NCI-H1930 (cell line): ENCODE measurements at places on chromosomes 16 and 17.

- no peak for DNase-seq
These were observed 486.7 kb upstream of the SALL1 start for GRCh38 chr16:51637770-51638094.

GRCh38 chr16:56354016-56354415 is 71.3 kb downstream of the AMFR start:
- DNase-seq = no peak

DNA sequence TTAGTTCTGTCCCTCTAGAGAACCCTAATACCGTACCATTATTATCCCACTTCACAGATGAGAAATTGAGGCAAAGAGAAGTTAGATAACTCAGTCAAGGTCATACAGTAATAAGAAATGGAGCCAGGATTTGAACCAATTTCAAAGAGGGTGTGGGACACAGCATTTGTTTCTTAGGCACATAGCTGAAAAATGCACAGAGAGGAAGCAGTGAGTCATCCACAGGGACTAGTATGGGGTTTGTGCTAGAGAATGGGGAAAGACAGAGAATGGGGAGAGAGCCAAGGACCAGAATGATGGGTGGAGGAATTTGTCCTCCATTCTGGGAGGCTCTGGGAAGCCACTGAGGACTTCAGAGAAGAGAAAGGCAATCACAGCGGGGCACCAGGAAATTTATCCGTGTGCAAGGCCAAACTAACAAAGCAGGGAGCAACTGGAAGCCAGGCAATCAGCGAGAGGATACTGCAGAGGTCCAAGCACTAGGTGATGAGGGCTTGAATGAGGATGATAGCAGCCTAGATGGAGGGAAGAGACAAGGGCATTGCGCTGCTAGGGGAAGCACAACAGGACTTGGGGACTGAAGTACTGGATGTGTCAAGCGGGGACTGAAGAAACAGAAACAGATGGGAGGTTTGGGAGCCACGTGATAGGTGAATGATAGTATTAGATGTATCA is 78.1 kb upstream of the ZFHX3 start:
- no peak for DNase-seq

- DNase-seq = no peak
These were observed 103.9 kb downstream of the METRNL start for GRCh38 chr17:83183145-83183948.

DNA sequence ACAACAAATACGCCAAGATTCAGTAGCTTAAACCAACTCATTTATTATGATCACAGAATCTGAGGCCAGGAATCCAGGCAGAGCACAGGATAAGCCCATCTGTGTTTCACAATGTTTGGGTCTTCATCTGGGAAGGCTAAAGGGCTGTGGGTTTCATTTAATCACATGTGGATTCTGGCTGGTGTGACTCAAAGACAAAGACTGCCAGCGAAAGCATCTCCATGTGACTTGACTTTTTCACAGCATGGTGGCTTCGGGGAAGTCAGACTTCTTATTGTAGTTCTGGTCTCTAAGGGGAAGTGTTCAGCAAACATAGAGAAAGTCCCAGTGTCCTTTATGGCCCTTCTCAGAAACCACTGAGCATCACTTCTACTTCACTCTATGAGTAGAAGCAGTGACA is 1014.4 kb upstream of the GOT2 start:
- DNase-seq = no peak

DNA sequence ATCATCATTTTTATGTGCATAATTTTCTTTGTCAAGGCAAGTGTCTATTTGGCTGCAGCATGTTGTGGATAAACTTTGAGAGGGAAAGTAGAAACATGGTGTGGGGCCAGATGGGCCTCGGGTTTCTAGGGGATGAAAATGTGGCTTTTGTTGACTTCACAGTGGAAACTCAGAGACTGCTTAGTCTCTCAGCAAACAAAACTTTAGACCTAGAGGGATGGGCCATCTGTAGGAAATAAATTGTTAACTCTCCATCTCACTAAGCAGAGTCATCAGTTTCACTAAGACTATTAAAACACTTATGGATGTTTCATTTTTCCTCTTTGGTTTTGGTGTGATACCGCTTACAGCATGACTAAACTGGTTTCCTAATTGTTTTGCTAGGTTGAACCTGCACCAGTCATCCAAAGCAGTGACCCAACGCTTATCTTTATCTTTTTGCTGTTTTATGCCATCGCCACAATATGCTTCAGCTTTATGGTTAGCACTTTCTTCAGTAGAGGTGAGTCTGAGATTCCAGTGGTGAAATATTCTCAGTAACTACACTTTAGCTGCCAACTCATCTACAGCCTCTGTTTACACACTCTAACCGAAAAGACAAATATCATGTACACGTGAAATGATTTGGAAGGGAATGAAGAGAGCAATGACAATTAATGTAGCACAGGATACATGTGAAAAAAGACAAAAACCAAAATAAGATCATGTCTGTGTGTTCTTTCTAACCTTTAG is 60.6 kb upstream of the CRYM start:
- no peak for DNase-seq

- no peak for DNase-seq
These were observed 35.4 kb downstream of the CCDC57 start for GRCh38 chr17:82177276-82177675.

DNA sequence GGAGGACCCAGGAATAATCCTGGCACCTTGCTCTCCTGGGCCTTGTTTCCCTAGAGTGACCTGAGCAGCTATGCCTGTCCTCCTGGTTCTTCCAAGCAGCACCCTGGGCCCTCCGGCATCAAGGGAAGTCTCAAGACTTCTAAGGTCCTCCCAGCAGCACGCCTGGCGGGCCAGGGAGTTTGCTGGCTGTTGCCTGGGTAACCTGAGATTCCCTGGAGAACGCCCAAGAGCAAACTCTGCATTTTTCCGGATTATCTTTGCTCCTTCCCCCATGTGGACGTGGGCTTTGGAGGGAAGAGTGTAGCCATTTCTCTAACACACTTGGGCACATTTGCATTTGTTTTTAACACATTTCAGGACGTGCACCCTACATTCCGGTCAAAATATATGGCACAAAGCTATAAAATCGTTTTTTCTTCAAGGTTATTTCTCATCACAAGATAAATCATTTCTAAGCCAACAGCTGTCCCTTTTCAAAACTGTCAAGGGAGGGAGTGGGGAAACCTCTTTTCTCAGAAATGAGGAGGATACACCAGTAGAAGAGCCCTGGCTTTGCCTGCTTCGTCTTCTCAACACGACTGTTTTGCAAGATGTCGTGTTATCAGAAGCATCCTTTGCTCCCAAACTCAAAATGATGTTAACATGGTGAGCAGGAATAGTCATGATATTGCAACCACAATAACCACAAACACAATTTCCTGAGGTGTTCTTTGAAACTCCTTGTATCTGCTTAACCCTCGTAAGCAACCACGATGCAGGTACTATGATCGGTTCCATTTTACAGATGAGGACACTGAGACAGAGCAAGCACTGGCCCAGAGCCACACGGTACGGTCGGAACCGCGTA is 116.5 kb downstream of the ADCY9 start:
- DNase-seq = no peak

GRCh38 chr16:85435286-85435685 is 177.8 kb upstream of the GSE1 start:
- no peak for DNase-seq

DNA sequence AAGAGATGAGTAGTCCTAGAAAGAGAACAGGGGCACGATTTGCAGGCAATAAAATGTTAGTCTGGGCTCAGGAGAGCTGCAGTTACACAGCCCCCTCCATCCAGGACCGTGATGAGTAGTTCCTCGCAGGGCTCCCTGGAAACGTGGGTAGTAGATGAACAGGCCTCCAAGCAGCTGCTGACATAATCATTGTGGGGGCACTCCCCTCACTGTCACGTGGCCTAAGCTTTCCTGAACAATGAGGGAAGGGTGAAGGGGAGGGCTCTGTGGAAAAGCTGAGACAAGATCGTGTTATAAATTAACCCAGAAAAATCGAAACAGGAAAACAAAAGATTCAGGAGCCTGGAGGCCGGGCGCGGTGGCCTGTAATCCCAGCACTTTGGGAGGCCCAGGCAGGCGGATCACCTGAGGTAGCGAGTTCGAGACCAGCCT is 1.3 kb upstream of the PER1 start:
- DNase-seq = no peak

DNA sequence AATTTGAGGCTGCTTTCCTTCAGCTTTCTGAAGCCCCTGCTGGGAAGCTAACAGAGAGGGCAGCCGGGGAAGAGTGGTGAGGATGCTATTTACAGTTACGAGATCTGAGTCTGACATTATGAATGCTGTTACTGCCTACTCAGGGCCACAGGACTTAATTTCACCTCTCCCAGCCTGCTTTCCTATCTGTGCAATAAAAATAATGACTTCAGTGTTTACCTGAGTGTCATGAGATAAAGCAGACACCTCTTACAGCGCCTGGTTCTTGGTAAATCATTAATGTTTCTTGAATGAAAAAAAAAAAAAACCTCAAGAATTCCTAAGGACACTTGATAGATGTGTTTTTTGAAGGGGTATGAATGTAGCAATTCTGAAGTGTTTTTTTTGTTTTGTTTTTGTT is 24.2 kb upstream of the CPHXL start:
- no peak for DNase-seq

- no peak for DNase-seq
These were observed 111.2 kb downstream of the SHISA9 start for GRCh38 chr16:13012601-13013000.

- no peak for DNase-seq
These were observed 592 bp downstream of the GCSH start for GRCh38 chr16:81095653-81095952.

DNA sequence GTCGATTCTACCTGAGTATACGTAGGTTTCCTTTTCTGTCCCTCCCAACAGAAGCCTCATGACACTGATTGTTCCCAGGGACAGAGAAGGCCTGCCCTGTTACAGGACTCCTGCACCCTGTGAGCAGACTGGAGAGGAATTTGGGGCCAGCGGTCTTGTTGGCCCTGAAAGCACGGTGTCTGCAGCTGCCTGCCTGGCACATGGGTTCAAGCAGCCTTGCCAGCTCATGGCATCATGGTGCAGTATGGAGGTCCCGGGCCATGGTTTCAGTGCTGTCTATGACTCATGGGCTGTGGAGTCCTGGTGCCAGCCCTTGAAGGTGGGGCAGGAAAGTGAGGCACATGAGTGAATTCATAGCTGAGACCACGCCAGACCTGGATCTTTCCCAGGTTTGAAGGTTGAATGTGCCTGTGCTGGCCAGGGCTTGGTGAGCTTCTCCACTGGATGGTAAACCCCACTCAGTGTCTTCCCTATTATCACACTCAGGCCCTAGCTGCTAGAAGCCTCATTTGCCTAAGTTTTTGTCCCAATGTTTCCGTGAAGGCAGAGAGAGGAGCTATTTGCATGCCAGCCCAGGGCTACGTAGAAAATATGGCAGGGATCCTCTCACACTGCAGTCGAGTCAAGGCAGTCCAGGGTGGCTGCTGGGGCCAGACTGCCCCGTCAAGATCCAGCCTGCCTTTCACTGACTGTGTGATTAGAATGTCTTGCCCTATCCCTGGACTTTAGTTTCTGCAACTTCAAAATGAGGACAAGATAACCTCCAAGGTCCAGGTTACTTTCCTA is 277.2 kb upstream of the CCL2 start:
- no peak for DNase-seq

DNA sequence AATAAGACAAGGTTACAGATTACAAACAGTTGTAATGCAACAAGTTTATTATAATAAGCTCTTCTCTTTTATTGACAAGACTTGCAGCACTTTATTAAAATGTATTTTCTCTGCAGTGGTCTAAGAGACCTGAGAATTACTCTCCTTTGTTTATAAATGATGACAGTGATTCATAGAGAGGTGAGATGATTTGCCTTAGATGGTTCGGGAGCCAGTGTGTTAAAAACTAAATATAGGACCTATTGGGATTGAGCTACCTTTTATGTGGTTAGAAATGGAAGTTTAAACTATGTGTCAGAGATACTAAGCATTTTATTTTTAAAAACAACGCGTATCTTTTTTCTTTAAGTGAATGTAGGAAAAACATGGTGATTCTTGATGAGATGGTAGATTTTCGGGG is 2.9 kb upstream of the KRTAP3-3 start:
- no peak for DNase-seq

- DNase-seq = peak; percentile 85
These were observed 291.1 kb downstream of the FOXL1 start for GRCh38 chr16:86869288-86870022.

GRCh38 chr16:23257682-23258081 is 44.4 kb upstream of the SCNN1B start:
- DNase-seq = no peak

GRCh38 chr17:55492781-55493341 is 18.4 kb downstream of the SMIM36 start:
- no peak for DNase-seq

DNA sequence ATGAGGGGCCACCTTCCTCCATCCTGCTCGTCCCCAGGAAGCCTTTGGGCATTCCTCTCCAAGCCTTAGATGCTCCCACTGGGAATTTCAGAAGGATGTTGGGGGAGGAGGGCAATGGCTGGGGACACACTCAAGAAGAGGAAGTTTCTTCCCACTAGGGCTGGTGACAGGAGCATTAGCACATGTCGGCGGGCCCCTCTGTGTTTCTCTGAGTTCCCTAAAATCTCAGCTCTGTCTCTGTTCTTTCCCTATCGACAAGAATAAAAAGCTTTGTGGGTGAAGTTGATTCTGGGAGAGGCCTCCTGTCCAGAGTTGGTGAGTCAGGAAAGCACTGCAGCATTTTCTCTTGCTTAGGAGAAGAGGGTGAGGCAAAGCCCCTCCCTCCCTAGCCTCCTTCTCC is 19.7 kb upstream of the C17orf107 start:
- no peak for DNase-seq

DNA sequence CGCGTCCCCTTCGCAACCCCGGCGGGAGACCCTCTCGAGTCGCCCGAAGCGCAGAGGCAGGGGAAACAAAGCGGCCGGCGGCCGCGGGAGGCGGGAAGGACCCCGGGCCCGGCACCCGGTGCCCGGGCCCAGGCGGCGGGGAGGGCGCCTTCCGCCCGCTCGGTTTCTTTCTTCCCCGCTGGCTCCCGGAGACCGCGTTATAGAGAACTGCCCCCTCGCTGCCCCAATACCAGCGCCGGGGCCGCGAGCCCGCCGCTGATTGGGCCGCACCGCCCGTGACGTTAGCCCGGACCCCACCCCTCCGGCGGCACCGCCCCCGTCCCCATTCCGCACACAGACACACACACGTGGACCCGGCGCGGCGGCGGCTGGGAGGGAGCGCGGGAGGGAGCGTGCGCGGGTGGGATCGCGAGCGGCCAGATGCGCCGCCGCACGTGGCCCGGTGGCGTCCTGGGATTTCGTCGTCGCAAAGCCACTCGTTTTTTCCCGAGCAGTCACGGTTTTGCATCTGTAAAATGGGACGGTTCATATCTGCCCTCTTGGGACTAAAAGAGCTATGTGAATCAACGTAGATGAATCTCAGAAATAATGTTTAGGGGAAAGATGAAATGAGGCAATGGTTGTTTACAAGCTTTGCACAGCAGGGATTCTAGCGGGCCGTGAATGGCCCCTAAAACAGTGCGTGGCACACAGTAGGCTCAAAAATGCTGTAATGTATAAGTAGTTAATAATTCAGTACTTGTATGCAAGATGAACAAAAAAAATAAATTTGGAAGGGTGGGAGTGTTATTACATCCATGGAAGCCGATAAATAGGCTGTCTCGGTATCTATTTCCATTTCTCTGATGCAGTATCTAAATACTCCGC is at the start of gene EPOP:
Gene EPOP (minus strand): TSS at position 209 of the 867 bp plus-strand sequence. CDS start 462 bp downstream, outside the sequence.
- DNase-seq = peak; percentile 81
